ENCODE measurements at places on chromosomes 1 and 21.

DNA sequence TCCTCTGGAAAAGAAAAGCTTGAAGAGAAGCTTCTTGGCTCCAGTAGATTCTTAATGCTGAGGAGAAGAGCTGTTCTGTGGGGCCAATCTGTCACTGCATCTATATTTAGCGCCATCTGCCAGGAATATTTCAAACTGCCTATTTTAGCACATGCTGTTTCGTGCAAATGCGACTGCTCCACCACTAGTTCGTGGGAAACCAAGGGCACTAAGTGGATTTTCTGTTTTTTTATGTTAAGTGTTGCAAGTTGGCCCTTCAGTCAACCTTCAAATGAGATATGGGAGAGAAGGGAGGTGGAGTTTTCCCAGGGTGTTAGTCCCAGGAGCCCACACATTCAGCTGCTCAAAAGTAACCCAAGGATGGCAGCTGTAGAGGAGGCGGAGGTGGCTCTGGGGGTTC is 91.9 kb downstream of the TSEN15 start:
- no peak for DNase-seq

DNA sequence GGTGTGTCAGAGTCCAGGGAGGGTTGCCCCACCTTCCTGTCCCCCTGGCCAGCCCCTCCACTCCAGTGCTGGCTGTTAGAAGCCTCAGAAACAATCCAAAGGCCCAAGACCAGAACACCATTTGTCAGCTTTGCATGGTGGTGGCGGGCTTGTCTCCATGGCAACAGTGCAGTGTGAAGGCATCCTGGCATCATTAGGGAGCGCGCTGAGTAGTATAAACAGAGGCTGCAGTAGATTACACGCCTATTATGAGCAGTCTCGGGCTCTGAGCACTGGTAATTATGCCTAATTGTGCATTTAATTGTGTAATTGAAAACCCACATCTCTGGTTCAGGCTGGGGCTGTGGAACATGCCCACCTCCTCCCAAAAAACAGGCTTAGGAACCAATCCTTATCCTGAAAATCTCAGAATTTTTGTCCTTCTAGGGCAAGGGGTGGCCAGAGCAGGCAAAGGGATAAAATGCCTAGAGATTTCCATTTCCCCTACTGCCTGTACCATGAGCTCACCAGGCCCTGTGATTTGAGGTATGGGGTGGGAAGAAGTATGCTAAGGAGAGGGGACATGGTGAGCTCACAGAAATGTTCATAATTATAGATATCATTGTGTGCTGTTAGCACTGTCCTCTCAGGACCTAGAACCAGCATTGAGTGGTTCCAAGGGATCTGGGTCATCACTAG is 11.7 kb downstream of the NKAIN1 start:
- no peak for DNase-seq

GRCh38 chr1:161227196-161227871 is 1.5 kb downstream of the TOMM40L start:
- no peak for DNase-seq

- DNase-seq = no peak
Measured at GRCh38 chr1:47755101-47755990, 241.8 kb downstream of the TRABD2B start.

- DNase-seq = no peak
Measured at GRCh38 chr1:10237157-10237539, 26.8 kb downstream of the KIF1B start.

GRCh38 chr1:162421258-162422164 is 9.6 kb upstream of the SH2D1B start:
- DNase-seq = no peak

DNA sequence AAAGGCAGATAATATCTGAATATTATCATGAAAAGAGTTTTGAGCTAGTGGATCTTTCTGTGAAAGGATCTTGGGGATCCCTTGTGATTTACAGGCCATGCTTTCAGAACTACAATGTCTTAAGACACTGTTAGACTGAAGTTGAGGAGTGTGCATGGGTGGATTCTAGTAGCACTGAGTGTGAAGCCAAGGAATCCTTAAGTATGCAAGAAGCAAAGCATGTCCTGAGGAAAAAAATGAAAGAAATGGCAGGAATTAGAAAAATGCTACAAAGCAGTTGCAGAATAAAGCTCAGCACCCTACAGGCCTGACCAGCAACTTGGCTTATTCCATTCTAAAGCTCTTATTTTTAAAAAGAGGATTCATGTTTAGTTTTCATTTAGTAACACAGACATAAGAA is 11.9 kb downstream of the STX6 start:
- DNase-seq = no peak

DNA sequence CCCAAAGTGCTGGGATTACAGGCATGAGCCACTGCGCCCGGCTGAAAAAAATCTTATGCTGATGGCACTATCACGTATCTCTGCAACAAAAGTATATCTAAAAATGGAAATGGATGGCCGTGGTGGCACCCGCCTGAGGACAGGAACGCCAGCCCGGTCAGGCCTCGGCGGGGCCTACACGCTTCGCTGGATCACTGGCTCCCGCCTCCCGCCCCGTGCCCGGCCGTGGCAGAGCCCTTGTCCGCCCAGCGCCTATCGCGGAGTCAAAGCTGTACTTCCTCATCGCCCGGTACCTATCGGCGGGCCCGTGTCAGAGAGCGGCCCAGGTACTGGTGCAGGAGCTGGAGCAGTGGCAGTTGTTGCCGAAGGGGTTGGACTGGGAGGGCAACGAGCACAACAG is 28.8 kb upstream of the PDPN start:
- DNase-seq = no peak

- DNase-seq = no peak
Measured at GRCh38 chr1:26191739-26192138, 1.3 kb downstream of the CATSPER4 start.

GRCh38 chr1:247102381-247102780 is 1.8 kb downstream of the ZNF669 start:
- no peak for DNase-seq

DNA sequence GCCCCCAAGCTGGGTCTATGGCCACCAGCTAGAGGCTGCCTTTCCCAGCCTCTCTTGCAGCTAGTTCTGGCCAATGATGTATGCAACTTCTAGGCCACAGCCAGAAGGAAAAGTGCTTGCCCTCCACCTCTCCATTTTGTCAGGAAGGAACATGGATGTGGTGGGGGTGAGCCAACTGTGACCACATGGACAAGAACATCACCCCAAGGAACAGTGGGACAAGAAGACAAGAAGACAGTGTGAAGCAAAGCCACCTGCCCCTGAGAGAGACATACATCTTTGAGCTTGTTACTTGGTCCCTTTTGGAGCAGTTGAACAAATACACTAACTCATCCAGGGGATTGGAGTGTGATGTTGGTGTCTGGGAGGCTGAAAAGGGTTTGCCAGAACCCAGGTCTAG is 105.8 kb upstream of the EDN2 start:
- peak; percentile 70 for DNase-seq

- DNase-seq = no peak
Measured at GRCh38 chr1:54540582-54541295, 7.3 kb upstream of the ACOT11 start.

GRCh38 chr1:97832481-97832880 is 88.4 kb downstream of the DPYD start:
- no peak for DNase-seq

GRCh38 chr1:93207211-93207610 is 26.7 kb downstream of the CCDC18 start:
- no peak for DNase-seq

DNA sequence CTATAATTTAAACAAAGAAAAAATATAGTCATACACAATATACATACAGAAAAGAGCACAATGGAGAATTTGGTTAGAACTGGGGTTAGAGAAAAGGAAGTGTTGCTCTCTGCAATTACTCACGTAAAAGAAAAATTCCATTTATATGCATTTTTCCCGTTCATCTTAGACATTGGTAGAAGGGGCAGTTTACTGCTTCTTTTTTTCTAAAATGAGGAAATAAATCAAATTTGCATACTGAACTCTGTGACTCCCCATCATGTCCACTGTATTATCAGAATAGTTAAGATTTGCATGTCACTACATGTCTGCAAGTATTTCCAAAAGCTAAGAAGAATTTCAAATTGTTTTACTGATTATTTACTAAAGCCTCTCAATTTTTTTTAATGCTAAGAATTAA is 44.1 kb upstream of the C1orf105 start:
- no peak for DNase-seq

DNA sequence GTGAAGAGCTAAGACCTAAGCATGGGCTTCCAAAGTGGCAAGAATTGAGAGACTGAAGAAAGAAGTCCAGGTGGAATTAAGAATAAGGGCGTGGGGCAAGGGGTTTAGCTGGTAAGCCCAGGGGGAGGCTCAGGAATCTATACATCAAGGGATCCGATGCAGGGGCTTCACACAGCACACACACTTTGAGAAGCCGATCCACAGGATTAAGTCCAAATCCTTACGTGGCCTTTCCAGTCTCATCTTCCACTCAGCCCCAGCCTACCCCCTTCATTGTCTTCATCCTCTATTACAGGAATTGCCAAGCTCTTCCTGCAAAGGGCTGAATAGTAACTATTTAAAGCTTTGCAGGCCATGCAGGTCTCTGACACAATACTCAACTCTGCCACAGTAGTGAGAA is 101.3 kb downstream of the TGFBR3 start:
- no peak for DNase-seq

GRCh38 chr1:162033428-162033827 is 9.8 kb upstream of the OLFML2B start:
- no peak for DNase-seq

- no peak for DNase-seq
Measured at GRCh38 chr21:46111857-46112724, 14.2 kb downstream of the COL6A2 start.

All from vagina (tissue), 2 donors.